Epithelial cell of proximal tubule (primary cell): ENCODE measurements at places on chromosomes 1 and 21. TPM values are rescaled to one million over a fixed set of nuclear protein-coding genes. Genes with fewer than 3 reads are reported as not detected.

PIGR gene
- 0.06 TPM in 1 of 2 replicates, not detected in the other for total RNA-seq

FYB2 gene
- not detected in 2 replicates for total RNA-seq

LORICRIN gene
- total RNA-seq: not detected in 2 replicates

PGLYRP4 gene
- total RNA-seq: not detected in 2 replicates

IL20 gene
- total RNA-seq: not detected in 2 replicates

RBM11 gene
- total RNA-seq: 0.23 and 1.0 TPM in 2 replicates

PLPPR4 gene
- total RNA-seq: 0.12 TPM in 1 of 2 replicates, not detected in the other

ESPN gene
- not detected in 2 replicates for total RNA-seq

GRCh38 chr1:54302549-54302948 is 102.6 kb downstream of the MRPL37 start:
- DNase-seq: no peak

GRCh38 chr1:183291216-183291762 is 105.2 kb downstream of the LAMC2 start:
- DNase-seq: no peak

GRCh38 chr1:6423321-6423999 is 1.1 kb upstream of the ESPN start:
- DNase-seq: no peak

DNA sequence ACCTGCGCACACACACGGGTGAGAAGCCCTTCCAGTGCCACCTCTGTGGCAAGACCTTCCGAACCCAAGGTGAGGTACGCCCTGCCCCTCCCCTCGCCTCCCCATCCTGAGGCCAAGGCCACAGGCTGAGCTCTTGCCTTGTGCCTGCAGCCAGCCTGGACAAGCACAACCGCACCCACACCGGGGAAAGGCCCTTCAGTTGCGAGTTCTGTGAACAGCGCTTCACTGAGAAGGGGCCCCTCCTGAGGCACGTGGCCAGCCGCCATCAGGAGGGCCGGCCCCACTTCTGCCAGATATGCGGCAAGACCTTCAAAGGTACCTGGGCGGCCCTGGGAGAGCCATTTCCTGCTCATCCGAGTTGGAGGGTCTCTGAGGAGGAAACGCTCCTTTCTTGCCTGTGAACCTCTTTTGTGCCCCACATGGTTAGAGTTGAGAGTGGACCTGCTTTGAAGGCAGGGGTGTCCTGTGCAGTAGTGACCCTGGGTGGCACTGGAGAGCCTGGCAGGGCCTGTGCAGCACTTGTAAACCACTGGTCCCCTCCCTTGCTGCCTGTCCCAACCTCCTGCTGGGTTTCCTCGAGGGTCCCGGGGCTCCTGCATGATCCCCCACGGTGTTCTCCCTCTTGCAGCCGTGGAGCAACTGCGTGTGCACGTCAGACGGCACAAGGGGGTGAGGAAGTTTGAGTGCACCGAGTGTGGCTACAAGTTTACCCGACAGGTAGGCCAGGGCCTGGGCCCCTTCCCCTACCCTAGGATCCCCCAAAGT is 8.5 kb downstream of the ZBTB48 start:
- DNase-seq: no peak

- DNase-seq: no peak
Observed at GRCh38 chr21:42118901-42119300, 47.8 kb downstream of the UMODL1 start.

GRCh38 chr1:203629016-203629506 is 2.4 kb downstream of the ATP2B4 start:
- DNase-seq: no peak

DNA sequence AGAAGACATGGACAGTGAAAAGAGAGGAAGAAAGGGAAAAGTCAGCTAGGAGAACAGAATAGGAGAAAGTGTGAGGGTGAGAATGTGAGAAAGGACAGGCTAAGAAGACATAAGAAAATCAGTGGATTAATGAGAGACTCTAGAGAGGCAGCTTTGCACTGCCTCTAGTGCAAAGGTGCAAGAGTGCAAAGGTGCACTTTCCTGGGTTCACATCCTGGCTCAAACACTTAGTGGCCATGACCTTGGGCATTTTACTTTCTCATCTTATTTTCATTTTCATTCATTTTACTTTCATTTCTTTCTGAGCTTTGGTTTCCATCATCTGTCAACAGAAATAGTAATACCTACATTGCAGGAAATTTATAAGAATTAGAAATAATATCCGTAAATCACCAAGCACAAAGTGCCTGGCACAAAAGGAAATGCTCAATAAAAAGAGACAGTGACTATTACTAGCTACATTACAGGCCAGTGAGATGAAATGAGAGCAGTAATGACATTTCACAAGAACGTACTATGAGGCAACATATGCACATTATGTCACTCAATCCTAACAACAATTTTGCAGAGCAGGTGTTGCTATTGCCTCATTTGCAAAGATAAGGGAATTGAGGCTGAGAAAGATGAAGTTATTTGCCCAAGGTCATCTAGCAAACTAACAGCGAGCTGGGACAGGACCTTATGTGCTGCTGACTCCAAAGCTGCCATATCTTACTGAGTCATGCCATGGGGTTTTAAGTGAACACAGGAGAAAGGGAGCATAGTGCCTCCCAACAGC is 107.0 kb upstream of the TLR5 start:
- no peak for DNase-seq

GRCh38 chr1:232440325-232441035 is 189.5 kb downstream of the SIPA1L2 start:
- no peak for DNase-seq

DNA sequence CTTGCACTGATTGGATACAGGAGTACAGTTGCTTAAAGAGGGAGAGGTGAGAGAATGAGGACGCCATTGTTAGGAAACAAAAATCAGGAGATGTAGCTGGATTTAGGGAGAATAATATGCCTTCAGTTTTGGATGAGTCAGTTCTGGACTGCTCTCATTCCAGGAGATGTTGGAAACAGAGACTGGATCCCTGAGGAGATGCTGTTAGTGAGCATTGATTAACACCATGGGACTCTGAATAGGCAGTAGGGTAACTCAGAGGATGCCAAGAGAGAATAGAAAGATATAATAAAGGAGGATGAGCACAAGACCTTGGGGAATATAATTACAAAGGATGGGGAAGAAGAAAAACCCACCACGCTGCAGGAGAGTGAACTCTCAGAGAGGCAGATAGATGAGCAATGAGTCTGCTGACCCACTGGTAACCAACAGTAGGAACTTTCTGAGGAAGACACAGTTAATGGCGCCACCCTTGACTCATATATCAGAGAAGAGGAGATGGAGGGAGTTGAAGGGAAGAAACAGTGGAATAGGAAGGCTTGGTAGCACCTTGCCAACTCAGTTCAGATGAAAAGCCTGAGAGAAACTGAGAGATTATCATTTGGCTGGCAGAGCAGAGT is 10.5 kb downstream of the KCNJ15 start:
- no peak for DNase-seq

GRCh38 chr1:203479646-203480045 is 4.0 kb downstream of the PRELP start:
- DNase-seq: no peak

GRCh38 chr1:6574025-6574620 is 5.7 kb upstream of the ZBTB48 start:
- DNase-seq: no peak

- DNase-seq: no peak
Observed at GRCh38 chr1:156813750-156814570, 2.7 kb downstream of the SH2D2A start.

- DNase-seq: no peak
Observed at GRCh38 chr1:46479744-46480350, 9.8 kb upstream of the DMBX1 start.

- no peak for DNase-seq
Observed at GRCh38 chr1:27257155-27257554, 22.7 kb downstream of the WDTC1 start.

DNA sequence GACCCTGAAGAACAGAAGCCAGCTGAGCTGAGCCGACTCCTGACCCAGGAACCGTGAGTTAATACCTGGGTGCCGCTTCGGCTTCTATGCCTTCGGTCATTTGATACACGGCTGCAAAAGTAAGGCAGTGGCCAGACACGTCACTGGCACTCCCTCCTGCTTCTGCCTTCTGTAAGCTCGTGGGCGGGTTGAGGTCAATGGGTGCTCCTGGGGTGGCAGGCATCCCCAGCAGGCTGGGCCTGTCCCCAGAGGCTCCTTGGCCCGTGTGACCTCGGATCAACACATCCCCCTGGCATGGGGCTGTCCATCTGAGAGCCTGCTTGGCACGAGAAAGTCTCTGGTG is 35.7 kb upstream of the COL6A1 start:
- no peak for DNase-seq

DNA sequence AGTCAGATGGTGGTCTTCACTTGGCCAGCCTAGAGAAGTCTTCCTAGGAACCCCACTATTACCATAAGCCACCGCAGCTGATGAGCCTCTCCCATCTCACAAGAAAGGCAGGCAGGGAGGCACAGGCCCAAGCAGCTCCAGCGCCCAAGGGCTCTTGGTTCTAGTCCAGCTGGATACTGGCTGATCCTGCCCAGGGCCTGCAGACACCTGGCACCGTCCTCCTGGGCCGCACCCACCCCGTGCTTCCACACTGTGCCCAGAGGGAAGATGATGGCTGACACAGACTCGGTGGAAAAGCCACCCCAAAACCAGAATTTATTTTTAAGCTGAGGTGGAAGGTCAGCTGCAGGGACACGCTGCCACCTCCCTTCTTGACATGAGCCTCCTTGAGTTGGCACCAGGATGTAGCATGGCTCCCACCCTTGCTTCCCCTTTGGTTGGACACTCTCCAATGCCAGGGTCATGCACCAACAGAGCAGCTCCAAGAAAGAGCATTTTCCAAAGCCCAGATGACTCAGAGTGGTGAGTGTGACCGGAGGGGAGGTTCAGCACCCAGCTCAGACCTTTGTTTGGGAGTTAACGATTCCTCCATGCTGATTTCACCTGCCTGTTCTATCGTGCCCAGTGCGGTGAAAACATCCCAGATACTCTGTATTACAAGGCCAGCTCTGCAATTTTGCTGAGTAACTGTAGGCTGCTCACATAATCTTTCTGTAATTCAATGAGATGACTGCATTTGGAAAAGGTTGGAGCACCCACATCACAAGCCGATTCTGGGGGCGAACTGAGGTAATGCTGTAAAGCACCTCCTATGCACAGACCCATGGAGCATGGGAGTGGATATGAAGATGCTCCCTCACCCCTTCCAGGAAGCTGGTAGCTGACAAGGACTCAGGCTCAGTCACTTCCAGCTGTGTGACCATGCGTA is 63.1 kb upstream of the SLC2A1 start:
- peak; percentile 39 for DNase-seq
